ENCODE measurements at places on chromosomes 12 and 14. TPM values are rescaled to one million over a fixed set of nuclear protein-coding genes. Genes with fewer than 3 reads are reported as not detected.

Gene RNF212B
- not detected for total RNA-seq

Gene LALBA
- not detected for total RNA-seq

Gene IL22
- total RNA-seq, result not detected

Gene TAMALIN
- total RNA-seq, result 32.2 TPM

Gene FGF23
- not detected for total RNA-seq

- peak overlapping the region; percentile 67 for H3K4me3 ChIP-seq
- H3K27ac ChIP-seq, result peak overlapping the region; percentile 79
- peaks cover 6% of the 10 kb centered on the region for H3K4me1 ChIP-seq
- peak; percentile 89 for DNase-seq
- H3K27me3 ChIP-seq, result no peaks in the 10 kb centered on the region
Measured at GRCh38 chr12:116533343-116534251, 25.6 kb upstream of the MAP1LC3B2 start.

GRCh38 chr12:131747276-131748177 is 36.6 kb downstream of the SFSWAP start:
- no peak for DNase-seq
- H3K36me3 ChIP-seq, result no peaks in the 10 kb centered on the region
- H3K4me3 ChIP-seq, result no peak overlapping the region

GRCh38 chr12:115620816-115621215 is 656.7 kb downstream of the MED13L start:
- H3K4me3 ChIP-seq, result no peak overlapping the region
- no peaks in the 10 kb centered on the region for H3K27me3 ChIP-seq
- H3K27ac ChIP-seq, result no peak overlapping the region
- DNase-seq, result no peak

- peaks cover 3% of the 10 kb centered on the region for H3K4me1 ChIP-seq
- H3K27me3 ChIP-seq, result no peaks in the 10 kb centered on the region
- H3K27ac ChIP-seq, result no peak overlapping the region
- H3K4me3 ChIP-seq, result no peak overlapping the region
- no peaks in the 10 kb centered on the region for H3K36me3 ChIP-seq
- no peak for DNase-seq
Measured at GRCh38 chr12:3313675-3314663, 177.0 kb upstream of the PRMT8 start.

GRCh38 chr12:62772416-62772955 is 162.5 kb downstream of the PPM1H start:
- no peak for DNase-seq
- no peak overlapping the region for H3K4me3 ChIP-seq
- H3K27ac ChIP-seq, result no peak overlapping the region
- H3K36me3 ChIP-seq, result no peaks in the 10 kb centered on the region
- H3K27me3 ChIP-seq, result no peaks in the 10 kb centered on the region
- peaks cover 4% of the 10 kb centered on the region for H3K4me1 ChIP-seq

- H3K27me3 ChIP-seq, result no peaks in the 10 kb centered on the region
- DNase-seq, result no peak
- no peaks in the 10 kb centered on the region for H3K4me1 ChIP-seq
- H3K27ac ChIP-seq, result no peak overlapping the region
Measured at GRCh38 chr12:85390266-85390665, 110.2 kb downstream of the ALX1 start.

DNA sequence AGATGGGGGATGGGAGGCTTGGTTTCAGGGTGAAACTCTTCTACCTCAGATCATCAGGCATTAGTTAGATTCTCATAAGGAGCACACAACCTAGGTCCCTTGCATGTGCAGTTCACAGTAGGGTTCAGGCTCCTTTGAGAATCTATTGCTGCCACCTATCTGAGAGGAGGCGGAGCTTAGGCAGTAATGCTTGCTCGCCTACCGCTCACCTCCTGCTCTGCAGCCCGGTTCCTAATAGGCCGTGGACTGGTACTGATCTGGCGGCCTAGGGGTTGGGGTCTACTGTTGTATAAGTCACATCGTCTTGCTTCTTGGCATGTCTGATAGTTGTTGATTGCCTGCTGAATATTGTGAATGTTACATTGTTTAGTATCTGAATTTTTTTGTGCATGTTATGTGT is 12.2 kb downstream of the SCYL2 start:
- no peak for DNase-seq
- H3K4me3 ChIP-seq, result no peak overlapping the region
- no peaks in the 10 kb centered on the region for H3K36me3 ChIP-seq
- H3K27me3 ChIP-seq, result no peaks in the 10 kb centered on the region

- no peak for DNase-seq
- H3K36me3 ChIP-seq, result no peaks in the 10 kb centered on the region
- no peak overlapping the region for H3K4me3 ChIP-seq
- no peak overlapping the region for H3K27ac ChIP-seq
- H3K27me3 ChIP-seq, result no peaks in the 10 kb centered on the region
Measured at GRCh38 chr12:96236221-96236822, 42.1 kb downstream of the ELK3 start.

DNA sequence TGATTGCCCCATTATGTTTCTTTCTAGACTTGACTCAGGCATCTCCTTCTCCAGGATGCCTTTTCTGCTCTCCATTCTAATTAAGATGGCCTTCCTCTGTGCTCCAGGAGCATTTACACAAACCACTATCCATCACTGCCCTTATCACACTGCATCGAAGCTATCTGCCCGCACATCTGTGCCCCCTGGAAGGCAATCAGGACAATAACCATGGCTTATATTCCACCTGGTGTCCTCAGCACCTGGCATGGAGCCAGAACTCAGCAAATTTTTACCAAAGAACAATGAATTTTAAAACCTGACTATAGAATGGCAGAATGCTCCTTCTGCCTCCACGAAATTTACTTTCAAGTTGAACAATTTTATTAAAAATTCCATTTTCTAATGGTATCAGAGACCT is 465.8 kb downstream of the APAF1 start:
- no peaks in the 10 kb centered on the region for H3K27me3 ChIP-seq
- H3K36me3 ChIP-seq, result no peaks in the 10 kb centered on the region
- no peak for DNase-seq
- no peak overlapping the region for H3K27ac ChIP-seq
- no peaks in the 10 kb centered on the region for H3K4me1 ChIP-seq

GRCh38 chr14:97426776-97427175 is 629.6 kb downstream of the VRK1 start:
- no peaks in the 10 kb centered on the region for H3K4me1 ChIP-seq

DNA sequence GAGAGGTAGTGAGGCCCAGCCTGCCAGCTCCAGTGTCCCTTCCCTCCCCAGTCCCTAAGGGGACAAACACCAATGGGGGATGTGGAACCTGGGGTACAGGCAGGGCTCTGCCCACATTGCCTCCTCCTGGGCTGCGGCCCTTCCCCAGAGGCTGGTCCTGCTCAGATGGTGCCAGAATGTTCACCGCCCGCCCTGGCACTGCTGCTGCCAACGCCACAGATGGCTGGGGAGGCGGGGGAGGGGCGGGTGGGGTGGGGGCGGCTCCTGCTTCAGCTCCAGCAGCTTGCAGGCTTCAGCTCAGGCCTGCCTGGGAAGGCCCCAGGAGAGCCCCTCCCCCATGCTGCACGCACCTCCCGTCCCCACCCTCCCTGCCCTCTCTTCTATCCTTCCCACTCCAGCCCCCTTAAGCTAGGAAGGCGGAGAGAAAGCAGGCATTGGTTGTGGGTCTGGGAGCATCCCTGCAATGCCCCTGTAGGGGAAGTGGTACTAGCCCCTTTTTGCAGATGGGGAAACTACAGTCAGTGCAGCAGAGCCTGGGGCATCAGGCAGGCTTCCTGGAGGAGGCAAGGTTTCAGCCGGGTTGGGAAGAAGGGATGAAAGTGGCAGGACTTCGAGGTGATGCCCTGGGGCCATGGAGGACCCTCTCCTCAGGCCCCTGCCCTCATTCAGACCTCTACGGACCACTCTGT is 2.0 kb upstream of the BEGAIN start:
- no peak overlapping the region for H3K4me3 ChIP-seq
- no peaks in the 10 kb centered on the region for H3K36me3 ChIP-seq
- no peak for DNase-seq
- peaks cover 5% of the 10 kb centered on the region for H3K4me1 ChIP-seq
- no peaks in the 10 kb centered on the region for H3K27me3 ChIP-seq

- no peak overlapping the region for H3K4me3 ChIP-seq
- DNase-seq, result no peak
- no peak overlapping the region for H3K27ac ChIP-seq
- H3K4me1 ChIP-seq, result peaks cover 7% of the 10 kb centered on the region
Measured at GRCh38 chr14:91249841-91250616, 5.5 kb upstream of the GPR68 start.

GRCh38 chr12:131387281-131388163 is 323.4 kb upstream of the SFSWAP start:
- H3K4me3 ChIP-seq, result no peak overlapping the region
- peaks cover 3% of the 10 kb centered on the region for H3K4me1 ChIP-seq
- no peak for DNase-seq
- no peaks in the 10 kb centered on the region for H3K36me3 ChIP-seq
- no peak overlapping the region for H3K27ac ChIP-seq
- no peaks in the 10 kb centered on the region for H3K27me3 ChIP-seq

DNA sequence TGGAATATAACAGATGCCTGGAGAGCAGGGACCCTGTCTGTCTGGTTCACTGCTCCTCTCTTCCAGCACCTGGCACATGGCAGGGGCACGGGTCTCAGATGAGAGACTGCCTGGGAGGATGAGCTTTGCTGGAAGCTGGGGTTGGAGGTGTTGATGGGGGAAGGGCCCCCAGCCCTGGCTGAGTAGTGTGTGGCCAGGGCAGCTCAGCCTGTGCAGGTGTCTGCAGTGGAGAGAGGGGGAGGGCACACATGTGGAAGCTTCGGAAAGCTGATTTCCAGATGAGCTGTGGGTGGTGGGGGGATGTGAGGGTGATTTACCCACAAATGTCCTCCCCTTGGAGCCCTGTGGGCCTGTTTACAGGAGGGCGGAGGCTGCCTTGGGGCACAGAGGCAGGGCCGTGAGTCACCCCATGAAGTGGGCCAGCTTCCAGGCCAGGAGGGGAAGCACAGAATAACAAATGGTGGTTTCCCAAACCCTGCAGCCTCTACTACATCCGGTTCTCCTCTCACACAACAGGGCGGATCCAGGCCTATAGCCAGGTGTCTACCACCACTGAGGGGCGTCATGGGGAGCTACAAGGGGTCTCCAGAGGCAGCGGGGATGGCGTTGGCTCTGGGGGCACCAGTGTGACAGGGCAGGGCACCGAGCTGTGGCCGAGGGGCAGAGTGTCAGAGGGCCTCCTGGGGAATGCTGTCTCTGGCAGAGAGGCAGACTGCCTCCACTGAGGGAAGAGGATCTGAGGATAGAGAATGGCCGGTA is 11.0 kb downstream of the KRT7 start:
- peak; percentile 55 for DNase-seq
- no peak overlapping the region for H3K27ac ChIP-seq
- H3K36me3 ChIP-seq, result no peaks in the 10 kb centered on the region
- H3K4me3 ChIP-seq, result no peak overlapping the region
- no peaks in the 10 kb centered on the region for H3K27me3 ChIP-seq

- H3K36me3 ChIP-seq, result no peaks in the 10 kb centered on the region
- H3K27ac ChIP-seq, result no peak overlapping the region
- no peak for DNase-seq
- no peaks in the 10 kb centered on the region for H3K4me1 ChIP-seq
Measured at GRCh38 chr12:112488257-112488876, 69.6 kb downstream of the PTPN11 start.

DNA sequence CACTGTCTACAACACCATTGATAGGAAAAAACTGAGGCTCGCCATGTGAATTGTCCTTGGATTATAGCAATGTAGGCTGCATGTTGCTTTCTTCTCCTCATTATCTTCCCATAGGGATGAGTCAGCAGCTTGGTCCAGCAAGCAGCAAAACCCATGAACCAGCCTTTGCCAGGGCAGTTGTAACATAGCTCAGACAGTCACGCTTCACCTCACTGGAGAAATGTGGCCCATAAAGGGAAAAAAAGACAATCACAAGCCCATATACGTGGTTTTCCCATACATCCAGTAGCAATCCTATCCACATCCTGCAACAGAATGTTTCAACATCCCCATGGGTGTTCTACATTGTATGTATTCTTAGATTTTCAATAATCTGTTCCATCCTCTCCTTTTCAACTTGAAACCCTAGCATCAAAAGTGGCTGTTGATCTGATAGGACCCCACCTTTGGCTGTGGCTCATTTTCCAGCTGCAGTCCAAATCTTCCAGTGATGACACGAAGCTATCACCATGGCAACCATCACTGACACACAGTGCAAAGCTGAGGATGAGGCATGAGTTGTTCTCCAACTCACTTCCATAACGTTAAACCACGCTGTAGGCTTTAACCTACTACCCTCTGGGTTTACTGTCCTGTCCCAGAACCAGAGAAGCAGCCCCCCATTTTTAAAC is 34.0 kb downstream of the GRIN2B start:
- no peak overlapping the region for H3K27ac ChIP-seq
- no peaks in the 10 kb centered on the region for H3K4me1 ChIP-seq
- H3K36me3 ChIP-seq, result no peaks in the 10 kb centered on the region
- DNase-seq, result no peak

DNA sequence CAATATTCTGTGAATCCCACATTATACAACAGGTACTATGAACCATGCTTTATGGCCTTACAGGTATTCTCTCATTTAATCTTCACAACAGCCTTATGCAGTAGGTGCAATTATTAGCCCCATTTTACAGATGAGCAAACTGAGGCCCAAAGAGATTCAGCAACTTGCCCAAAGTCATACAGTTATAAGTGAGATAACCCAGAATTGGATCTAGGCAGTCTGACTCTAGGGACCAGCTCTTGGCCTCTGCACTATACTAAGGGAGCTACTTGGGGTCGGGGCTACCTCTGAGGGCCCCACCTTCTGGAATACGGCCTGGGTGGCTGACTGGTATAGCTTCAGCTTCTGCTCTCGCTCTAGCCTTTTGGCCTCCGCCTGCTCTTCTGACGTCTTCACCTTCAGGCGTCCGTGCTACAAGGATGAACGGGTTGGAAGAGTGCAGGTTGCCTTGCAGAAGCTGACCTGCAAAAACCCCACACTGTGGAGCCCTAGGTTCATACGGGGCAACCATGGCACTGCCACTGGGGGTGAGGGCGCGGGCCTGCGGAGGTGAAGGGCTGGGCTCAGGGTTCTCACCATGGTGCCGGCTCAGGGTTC is 762 bp downstream of the RABGGTA start:
- H3K27me3 ChIP-seq, result no peaks in the 10 kb centered on the region
- DNase-seq, result no peak

DNA sequence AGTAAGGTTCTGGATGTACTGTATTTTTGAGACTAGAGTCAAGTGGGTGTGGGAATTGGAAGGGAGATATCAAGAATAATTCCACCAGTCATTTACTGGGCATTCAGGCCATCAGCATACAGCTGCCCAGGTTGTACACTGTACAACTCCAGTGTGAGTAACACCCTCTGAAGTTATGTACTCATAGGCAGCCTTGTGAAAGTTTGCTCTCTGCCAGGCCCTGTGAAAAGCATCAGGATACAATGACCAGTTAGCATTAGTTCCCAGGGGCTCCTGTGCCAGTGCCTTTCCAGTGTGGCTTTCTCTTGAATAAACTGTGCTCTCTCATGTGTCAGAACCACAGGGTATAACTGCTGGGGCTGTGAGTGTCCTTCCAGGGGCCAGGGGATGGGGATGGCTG is 89.7 kb downstream of the LGMN start:
- H3K27me3 ChIP-seq, result no peaks in the 10 kb centered on the region
- H3K4me3 ChIP-seq, result no peak overlapping the region
- H3K27ac ChIP-seq, result no peak overlapping the region
- no peaks in the 10 kb centered on the region for H3K4me1 ChIP-seq
